Activated T-cell treated with anti-CD3 and anti-CD28 coated beads for 48 hours (primary cell): ENCODE measurements at places on chromosomes 2 and 18.

- no peak for DNase-seq
Measured at GRCh38 chr2:62071126-62071598, 124.8 kb upstream of the B3GNT2 start.

DNA sequence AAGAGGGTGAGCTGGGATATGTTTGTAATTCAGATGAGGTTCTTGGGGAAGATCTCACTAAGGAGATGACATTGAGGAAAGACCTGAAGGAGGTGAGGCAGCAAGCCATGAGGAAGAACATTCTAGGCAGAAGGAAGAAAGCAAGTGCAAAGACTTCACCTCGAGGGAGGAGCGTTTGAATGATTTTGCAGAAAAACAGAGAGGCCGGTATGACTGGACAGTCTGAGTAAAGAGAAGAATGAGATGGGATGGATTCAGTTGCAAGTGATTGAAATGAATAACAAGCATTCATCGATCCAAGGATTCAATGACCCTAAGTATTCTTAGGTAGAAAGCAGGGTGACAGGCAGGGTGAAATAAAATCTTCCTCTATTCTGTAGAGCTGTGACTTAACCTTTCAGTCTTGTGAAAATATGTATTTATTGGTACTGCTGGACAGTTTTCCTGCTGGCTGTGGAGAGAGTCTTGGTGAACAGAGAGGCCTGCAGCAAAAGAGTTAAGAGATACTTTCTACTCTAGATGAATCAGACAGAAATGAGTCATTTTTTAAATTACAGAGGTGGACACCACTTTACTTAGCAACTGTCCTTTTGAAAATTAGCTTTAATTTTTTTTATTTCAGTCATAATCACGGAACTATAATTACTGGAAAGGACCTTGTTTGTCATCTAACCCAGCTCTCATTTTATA lies 278.4 kb downstream of the LRRTM1 start:
- DNase-seq: no peak

DNA sequence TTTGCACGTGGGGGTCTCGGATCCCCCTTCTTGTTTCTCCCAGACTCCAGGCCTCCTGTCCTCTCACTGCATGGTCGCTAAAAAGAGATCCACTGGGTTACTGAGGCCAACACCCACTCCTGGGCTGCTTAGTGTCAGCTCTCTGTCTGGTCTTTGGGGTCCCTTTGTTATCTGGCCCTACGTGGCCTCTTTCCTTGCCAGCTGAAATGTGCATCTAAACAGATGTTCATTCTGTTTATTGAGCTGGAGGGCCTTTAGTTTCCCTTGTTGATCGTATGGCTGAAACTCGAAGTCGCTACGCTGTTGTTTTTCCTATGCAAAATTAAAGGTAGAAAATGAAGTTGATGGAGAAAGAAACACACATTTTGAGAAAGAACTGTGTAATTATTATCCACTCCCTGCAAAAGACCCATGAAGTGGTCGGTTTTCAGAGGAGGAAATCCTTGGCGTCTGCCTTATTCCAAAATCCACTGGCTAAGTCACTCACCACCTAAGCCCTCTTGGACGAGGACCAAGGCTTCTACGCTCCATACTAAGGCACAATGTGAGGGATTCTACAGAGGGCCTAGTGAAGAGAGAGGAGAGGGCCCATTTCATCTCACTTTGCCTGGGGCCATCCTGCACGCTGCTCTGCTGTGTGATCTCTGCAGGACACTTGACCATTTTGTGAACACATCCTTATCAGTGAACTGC lies 105.3 kb downstream of the GLI2 start:
- DNase-seq: no peak

GRCh38 chr2:85758361-85759256 lies 4.8 kb downstream of the ATOH8 start:
- no peak for DNase-seq

- DNase-seq: no peak
Measured at GRCh38 chr2:241334813-241335212, 19.1 kb downstream of the SEPTIN2 start.
